ENCODE measurements at places on chromosomes 2 and 18.

- no peak overlapping the region for H3K4me3 ChIP-seq
- peaks cover 7% of the 10 kb centered on the region for H3K27me3 ChIP-seq
- no peak for DNase-seq
- H3K4me1 ChIP-seq: no peaks in the 10 kb centered on the region
These were observed 100.9 kb upstream of the NEUROD1 start for GRCh38 chr2:181781078-181781786.

GRCh38 chr2:42639340-42640077 is 71.1 kb downstream of the MTA3 start:
- H3K4me1 ChIP-seq: no peaks in the 10 kb centered on the region
- no peaks in the 10 kb centered on the region for H3K27me3 ChIP-seq
- peaks cover 1% of the 10 kb centered on the region for H3K36me3 ChIP-seq
- H3K4me3 ChIP-seq: no peak overlapping the region

DNA sequence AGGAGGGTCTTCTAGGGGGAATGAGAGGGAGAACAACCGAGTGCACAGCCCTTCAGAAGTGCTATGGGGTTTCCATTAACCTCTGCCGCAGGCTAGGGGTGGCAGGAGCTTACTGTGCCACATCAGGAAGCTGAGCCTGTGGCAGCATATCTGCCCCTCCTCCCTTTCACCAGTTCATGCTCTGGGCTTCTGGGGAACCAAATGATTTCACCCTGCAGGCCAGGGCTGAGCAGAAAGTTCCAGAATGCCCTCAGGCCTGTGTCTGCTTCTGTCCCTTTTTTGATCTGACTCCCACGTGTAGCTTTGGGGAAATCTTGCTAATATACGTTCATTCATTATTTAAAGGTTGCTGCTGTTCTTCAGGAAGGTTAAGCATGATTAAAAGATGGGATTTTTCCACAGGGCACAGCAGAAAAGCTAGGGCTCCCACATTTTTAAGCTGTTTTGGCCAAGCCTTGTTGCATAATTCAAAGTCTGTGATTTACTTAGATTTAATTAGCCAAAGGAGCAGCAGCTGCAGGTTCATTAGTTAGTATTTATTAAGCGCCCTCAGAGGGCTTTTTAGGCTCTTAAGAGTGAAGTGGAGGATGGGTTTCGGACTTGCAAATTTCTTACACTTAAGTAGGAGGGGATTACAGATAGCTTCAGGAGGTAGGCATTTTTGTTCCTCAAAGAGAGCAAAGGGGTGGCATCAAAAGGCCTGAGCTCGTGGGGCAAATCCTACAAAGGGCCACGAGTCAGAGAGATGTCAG is 10.2 kb downstream of the TMEM247 start:
- no peaks in the 10 kb centered on the region for H3K36me3 ChIP-seq
- H3K27ac ChIP-seq: no peak overlapping the region
- H3K27me3 ChIP-seq: peaks cover 2% of the 10 kb centered on the region
- no peak overlapping the region for H3K4me3 ChIP-seq

- H3K4me3 ChIP-seq: no peak overlapping the region
- no peak overlapping the region for H3K27ac ChIP-seq
These were observed 35.3 kb upstream of the FAM98A start for GRCh38 chr2:33634261-33634910.

DNA sequence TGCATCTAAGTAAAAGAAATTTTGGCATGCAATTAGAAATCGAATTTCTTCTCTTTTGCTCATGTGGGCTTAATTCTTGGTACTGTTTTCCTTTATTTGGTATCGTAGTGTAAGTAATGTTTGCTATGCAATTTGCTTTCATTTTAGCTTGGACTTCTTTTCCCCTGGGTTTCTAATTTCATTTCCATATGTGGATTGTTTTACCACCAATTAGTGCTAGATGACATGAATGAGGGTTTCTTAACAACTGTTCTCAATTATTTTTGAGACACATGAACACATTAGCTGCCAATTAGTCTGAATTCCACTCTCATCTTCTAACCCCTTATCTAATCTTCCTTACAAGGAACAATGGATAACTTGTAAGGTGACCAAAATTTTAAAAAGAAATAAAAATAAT is 1047.2 kb upstream of the PIK3C3 start:
- no peaks in the 10 kb centered on the region for H3K27me3 ChIP-seq
- H3K36me3 ChIP-seq: no peaks in the 10 kb centered on the region
- H3K4me1 ChIP-seq: no peaks in the 10 kb centered on the region
- no peak overlapping the region for H3K27ac ChIP-seq
- no peak for DNase-seq

- no peak overlapping the region for H3K27ac ChIP-seq
- no peak overlapping the region for H3K4me3 ChIP-seq
- H3K27me3 ChIP-seq: no peaks in the 10 kb centered on the region
- no peaks in the 10 kb centered on the region for H3K4me1 ChIP-seq
These were observed 97.0 kb downstream of the KYNU start for GRCh38 chr2:142974288-142975024.
